Stimulated activated naive CD4-positive, alpha-beta T cell (primary cell): ENCODE measurements at places on chromosomes 2 and 18.

- no peak for DNase-seq
These were observed 168.8 kb downstream of the CDCA7 start for GRCh38 chr2:173523497-173523896.

DNA sequence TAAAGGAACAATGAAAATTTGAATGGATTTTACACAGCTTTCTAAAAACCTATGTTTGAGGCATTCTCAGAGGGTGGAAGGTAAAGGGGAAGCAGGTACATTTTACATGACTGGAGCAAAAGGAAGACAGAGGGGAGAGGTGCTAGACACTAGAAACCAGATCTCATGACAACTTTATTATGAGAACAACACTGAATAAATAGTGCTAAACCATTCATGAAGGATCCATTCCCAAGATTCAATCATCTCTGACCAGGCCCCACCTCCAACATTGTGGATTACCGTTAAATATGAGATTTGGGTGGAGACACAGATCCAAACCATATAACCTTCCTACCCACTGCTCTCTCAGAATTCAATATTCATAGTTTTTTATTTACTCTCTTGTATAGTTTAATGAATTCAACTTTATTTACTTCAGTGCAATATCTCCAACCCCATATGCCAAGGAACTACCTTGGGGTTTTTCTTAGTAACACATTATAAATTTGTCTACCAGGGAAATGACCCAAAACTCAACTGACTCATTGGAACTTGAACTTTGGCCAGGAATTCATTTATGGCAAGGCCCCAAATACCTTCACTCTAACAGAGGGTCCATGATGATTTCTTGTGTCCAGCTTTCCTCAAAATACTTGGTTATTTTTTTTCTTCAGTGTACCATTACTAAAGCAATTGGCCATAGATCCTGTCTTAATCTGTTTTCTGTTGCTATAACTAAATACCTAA, 317.8 kb downstream of the GULP1 start:
- DNase-seq, result no peak

DNA sequence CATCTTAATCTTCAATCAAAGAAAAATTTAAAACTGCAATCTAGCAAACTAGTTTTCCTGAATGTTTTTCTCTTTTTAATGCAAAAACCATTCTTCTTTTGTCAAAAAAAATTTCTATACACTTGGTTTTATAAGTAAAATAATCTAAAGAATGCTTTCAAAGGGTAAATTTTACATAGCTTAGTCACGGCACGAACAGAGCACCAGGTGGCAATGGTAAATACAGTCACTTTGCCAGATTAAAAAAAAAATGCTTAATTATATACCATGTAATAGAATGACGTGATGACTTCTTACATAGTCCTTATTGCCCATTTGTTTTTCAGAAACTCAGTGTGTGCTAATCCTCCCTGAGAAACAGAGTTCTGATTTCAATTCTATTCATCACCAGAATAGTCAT, 10.4 kb downstream of the FEZ2 start:
- no peak for DNase-seq

GRCh38 chr2:148701877-148702276, 57.3 kb downstream of the EPC2 start:
- DNase-seq, result no peak

GRCh38 chr2:85971366-85971765, 82.6 kb upstream of the ST3GAL5 start:
- DNase-seq, result no peak

- no peak for DNase-seq
These were observed 389.2 kb downstream of the FBXO15 start for GRCh38 chr18:73758446-73758845.

DNA sequence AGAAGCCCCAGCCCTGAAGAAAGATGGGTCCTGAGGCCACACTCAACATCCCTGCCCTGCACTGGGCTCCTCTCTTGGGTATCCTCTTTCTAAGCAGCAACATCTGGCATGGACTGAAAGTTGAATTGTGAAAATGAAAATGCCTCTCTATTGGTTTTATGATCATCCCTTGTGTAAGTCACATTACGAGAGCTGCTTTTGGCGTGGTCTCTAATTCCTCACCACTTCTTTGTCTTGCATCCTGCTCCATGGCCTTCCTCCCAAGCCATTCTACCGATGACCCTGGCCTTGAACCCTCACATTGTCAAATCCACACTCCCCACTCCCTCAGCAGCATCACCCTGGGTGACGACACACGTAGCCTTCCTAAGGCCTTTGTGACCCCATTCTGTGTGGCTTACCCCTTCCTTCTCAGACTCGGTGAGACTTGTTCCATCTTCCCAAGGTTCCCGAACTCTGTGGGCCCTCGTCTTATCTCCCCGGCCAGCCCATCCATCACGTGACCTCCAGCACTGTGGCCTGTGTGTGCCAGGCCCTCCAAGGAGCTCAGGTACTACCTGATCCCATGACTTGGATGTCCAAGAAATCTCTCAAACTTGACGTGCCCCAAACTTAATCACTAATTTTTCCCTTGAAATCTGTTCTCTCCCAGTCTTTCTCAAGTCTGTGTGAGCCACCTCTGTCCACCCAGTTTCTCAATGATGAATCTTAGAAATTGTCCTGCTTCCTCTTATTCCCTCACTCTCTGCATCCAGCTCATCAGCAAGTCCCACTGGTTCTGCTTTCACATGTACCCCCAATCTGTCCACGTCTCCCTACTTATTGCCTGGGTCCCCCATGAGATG, 194.7 kb upstream of the HS6ST1 start:
- no peak for DNase-seq

DNA sequence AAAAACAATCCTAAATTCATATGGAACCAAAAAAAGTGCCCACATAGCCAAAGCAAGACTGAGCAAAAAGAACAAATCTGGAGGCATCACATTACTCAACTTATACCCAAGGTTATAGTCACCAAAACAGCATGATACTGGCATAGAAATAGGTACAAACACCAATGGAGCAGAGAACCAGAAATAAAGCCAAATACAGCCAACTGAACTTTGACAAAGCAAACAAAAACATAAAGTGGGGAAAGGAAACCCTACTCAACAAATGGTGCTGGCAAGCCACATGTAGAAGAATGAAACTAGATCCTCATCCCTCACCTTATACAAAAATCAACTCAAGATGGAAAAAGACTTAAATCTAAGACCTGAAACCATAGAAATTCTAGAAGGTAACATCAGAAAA, 40.5 kb downstream of the CRYGD start:
- DNase-seq, result no peak

- DNase-seq, result no peak
These were observed 312.5 kb upstream of the HS6ST1 start for GRCh38 chr2:128630974-128631697.

GRCh38 chr2:144454466-144455287, 65.2 kb downstream of the ZEB2 start:
- DNase-seq, result no peak

DNA sequence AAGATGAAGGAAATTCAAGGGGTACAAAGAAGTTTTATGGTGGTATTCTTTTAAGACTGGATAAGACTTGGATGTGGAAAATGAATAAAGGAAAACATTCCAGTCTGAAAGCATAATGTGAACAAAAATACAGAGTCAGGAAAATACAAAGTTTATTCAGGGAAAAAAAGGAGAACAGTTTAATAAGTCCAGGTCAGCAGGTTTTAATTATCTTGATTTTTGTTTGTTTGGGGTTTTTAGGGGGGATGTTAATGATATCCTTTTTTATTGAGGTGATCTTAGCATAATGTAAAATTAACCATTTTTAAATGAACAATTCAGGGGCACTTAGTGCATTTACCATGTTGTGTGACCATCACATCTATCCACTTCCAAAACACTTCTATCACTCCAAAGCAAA, 80.6 kb downstream of the NBAS start:
- DNase-seq, result no peak

DNA sequence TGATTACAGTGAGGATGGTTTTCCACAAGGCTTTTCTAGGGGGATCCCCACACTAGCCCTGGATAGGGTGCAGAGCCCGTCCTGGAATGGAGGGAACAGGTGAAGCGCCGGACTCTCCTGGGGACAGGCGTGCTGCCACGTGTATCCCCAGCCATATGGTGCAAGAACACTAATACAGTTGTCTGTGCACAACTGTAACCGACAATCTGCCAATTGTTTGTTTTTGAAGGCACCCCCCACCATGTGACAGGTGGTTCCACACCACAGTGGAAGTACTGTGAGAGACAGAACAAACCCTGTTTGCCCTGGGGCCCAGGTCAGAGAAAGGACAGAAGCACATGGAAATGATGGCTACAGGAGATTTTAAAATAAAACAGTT, 52.9 kb downstream of the MYCN start:
- no peak for DNase-seq

DNA sequence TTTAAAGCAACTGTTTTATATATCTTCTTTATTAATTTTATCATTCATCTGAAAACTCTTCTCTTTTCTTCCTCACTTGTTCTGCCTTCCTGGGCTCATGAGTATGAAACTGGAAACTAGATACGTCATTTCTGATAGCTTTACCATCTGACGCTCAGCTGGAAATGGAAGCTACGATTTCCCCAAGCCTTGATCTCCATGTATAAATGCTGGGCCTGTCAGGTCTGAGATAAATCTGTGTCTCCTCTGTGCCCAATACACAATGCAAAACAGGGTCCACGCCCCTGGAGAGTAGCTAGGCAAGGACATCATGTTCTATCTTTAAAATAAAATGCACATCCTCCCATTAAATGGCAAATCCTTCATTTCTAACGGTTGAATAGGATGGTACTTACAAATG, 238.4 kb downstream of the AFF3 start:
- no peak for DNase-seq

DNA sequence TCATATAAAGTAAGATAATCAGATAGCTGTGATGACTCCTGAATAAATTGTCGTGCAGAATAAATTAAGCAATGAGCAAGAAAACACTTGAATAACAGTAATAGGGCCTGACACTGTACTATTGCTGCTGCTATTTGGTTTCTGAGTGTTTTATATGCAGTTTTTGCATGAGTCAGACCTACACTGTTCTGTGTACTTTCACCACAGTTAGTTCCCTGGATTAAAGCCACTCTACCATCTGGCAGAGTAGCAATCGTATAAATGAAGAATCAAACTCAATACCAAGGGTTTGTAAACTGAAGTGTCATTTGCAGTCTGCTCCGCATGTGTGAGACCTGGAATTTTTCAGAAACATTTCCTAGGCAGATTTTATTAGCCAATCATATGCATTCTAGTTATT, 398.6 kb upstream of the CDH7 start:
- no peak for DNase-seq

- no peak for DNase-seq
These were observed 21.3 kb upstream of the CD28 start for GRCh38 chr2:203685081-203685621.

GRCh38 chr2:180203972-180204371, 196.9 kb upstream of the CWC22 start:
- no peak for DNase-seq

GRCh38 chr2:147232225-147232669, 612.6 kb upstream of the ACVR2A start:
- no peak for DNase-seq

GRCh38 chr2:10242451-10242850, 60.3 kb upstream of the HPCAL1 start:
- no peak for DNase-seq

GRCh38 chr2:191749181-191749540, 71.2 kb downstream of the NABP1 start:
- DNase-seq, result no peak

- no peak for DNase-seq
These were observed 92.7 kb downstream of the VWC2L start for GRCh38 chr2:214503568-214503967.

DNA sequence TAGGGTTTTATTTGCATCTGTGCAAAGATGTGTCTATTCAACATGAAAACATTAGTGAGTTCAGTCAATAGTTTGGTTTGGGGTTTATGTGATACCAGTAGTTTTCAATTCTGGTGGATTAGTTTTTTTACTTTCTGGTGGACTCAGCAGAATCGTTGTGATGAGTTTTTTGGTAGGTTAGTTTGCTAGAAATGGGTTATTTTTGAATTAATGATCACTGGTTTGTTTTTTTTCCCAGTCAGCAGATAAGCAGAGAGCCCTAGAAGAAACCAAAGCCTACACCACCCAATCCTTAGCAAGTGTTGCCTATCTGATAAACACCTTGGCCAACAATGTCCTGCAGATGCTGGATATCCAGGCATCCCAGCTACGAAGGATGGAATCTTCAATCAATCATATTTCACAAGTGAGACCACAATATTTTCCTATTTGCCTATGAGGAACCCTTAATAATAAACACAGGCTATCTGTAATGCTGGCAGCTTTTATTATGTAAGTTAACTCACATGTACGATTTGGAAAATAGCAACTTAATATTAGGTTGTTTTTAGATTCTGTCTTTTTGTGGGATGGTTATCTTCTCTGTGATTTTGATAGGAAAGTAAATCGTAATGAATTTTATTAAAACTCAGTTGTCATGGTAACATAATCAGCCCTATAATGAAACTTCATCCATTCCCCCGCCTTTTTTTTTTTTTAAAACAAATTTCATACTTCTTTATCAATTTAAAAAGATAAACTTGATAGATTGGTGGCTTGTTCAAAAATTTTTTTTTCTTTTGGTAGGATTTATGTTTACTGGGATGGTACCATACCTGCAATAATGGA, 38.7 kb downstream of the ABI2 start:
- DNase-seq, result no peak

GRCh38 chr2:190088917-190089316, 26.4 kb upstream of the MSTN start:
- DNase-seq, result peak; percentile 6

DNA sequence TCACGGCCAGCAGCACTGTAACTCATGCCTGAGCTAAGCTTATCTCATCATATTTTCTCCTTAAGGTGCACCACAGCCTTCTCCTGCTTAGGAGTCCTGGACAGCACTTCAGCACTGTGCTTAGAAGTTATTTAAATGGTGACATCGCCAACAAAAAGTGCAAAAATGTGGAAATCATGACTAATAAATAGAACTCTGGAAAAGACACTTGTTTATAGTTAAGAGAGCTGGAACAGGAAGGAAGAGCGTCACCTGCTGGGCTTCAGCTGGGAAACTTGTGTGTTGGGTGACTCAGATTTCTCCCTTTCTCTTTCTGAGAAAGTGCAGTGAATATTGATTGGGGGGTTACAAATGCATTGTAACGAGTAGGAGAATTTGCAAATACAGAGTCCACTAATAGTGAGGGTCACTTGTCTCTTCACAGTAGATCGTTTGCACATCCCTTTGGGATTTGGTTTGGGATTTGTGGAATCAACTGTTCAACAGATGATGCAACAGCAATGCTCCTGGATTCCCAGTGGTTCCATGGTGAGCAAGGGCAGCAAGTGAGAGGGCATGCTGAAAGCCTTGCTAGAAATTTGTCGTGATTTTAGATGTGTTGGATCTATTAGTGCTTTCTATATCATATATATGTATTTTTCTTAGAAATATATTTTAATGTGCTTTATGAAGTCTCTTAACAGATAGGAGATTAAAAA, 84.2 kb downstream of the DOK6 start:
- DNase-seq, result no peak

DNA sequence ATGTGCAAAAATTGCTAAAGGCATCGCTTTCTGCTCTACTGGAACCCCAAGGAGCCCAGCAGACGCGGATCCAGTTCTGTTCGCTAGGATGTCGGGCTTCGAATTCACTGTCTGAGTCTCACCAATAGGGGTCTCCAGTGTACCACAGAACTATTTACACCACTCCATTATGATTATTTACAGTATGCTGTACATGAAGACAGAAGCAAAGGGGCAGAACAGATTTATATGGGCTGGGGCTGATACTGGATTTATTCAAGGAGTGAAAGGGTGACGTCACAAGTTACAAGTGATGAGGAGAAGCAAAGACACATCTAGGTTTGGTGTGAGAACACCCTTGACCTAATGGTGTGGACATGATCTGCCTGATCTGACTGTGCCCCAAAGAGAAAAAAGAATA, 185.3 kb upstream of the ATP5MC3 start:
- no peak for DNase-seq

- DNase-seq, result no peak
These were observed 62.1 kb downstream of the PRKCE start for GRCh38 chr2:45713591-45713990.
